ENCODE measurements at places on chromosomes 1 and 21. TPM values are rescaled to one million over a fixed set of nuclear protein-coding genes. Genes with fewer than 3 reads are reported as not detected.

CASZ1 gene
- 8.5 TPM for total RNA-seq

RHOU gene
- total RNA-seq, result 21.8 TPM

GRIK1 gene
- total RNA-seq, result 4.6 TPM

CD48 gene
- total RNA-seq, result 6.8 TPM

CROCC gene
- 35.7 TPM for total RNA-seq

FUCA1 gene
- 22.3 TPM for total RNA-seq

TMPRSS15 gene
- not detected for total RNA-seq

PLOD1 gene
- 60.7 TPM for total RNA-seq

ETV3L gene
- not detected for total RNA-seq

SPRR5 gene
- total RNA-seq, result not detected

BMP8B gene
- total RNA-seq, result 40.2 TPM

OR2T11 gene
- not detected for total RNA-seq

PIGM gene
- 5.9 TPM for total RNA-seq

LORICRIN gene
- not detected for total RNA-seq

SIPA1L2 gene
- total RNA-seq, result 61.5 TPM

PARS2 gene
- total RNA-seq, result 3.6 TPM

RNU1-4 gene
- 13,769 TPM for total RNA-seq
